CD8-positive, alpha-beta memory T cell (primary cell): ENCODE measurements at places on chromosomes 5 and 9.

GRCh38 chr9:13816837-13817236 is 497.1 kb downstream of the NFIB start:
- no peak overlapping the region for H3K27ac ChIP-seq
- H3K4me1 ChIP-seq = no peaks in the 10 kb centered on the region
- H3K27me3 ChIP-seq = no peaks in the 10 kb centered on the region
- DNase-seq = no peak

DNA sequence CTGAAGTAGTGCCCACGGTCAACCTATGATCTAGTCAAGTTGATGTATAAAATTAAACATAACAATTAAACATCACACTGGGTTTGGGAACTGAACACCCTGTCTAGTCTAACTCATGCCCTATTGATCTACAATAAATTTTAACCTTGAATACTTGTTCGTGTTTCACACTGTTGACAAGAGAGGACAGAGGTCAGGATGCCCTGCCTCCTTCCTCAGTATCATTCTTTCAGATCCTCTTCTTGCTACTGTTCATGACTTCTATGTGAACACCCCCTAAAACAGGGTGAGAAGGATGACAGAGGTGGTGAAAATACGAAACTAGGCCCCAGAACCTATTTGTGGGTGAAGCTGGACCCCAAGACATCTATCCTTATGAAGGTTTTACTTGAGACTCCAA is 8.1 kb upstream of the MAT2B start:
- H3K27me3 ChIP-seq = no peaks in the 10 kb centered on the region
- no peak overlapping the region for H3K27ac ChIP-seq
- DNase-seq = no peak
- H3K4me3 ChIP-seq = no peak overlapping the region
- no peaks in the 10 kb centered on the region for H3K36me3 ChIP-seq

DNA sequence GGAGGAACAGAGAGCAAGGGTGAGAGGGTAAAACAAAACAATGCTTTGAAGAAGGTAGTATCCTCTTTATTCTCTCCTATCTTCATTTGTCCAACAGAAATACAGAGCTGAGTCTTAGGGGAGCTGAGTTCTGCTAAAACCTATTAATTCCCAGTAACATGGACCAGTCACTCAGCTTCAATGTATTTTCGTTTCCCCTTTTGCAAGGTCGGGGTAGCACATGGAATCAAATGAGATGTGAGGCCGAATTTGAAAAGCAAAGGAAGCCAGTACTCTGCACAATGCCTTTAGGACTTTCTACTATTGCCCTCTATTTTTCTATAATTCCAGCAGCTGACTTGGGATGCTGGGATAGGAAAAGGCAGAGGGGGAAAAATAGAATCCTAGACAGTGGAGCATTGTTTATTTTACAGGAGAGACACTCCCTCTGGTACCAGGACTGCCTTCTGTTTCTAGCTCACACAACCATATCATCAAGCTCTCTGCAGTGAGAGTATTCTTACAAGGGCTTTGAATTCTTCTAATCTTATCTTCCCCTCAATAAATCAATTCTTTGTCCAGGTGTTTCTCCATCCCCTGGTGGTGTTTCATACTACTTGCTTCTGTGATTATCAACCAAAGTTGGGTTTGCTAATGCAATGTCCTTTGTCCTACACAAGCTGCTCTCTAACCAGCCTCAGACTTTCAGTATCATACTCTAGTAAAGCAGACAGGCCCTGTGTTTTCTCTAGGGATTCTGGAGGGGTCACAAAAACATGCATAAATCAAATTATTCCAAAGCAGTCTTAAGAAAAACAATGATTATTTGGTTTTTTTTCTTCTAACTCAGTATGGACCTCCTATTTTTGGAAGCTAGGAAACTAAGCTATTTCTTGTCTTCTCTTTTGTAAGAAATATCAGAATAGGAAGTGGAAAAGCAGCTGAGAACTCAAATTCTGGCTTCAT is 341.5 kb downstream of the OSTF1 start:
- no peak overlapping the region for H3K27ac ChIP-seq
- H3K27me3 ChIP-seq = no peaks in the 10 kb centered on the region
- no peak for DNase-seq
- H3K4me3 ChIP-seq = no peak overlapping the region

- no peaks in the 10 kb centered on the region for H3K27me3 ChIP-seq
- DNase-seq = no peak
- no peak overlapping the region for H3K27ac ChIP-seq
Measured at GRCh38 chr9:87434366-87434765, 63.3 kb upstream of the DAPK1 start.

- DNase-seq = peak; percentile 64
- H3K4me1 ChIP-seq = peaks cover 14% of the 10 kb centered on the region
- H3K27ac ChIP-seq = peak within 1 kb of the TSS; percentile 51
- H3K27me3 ChIP-seq = no peaks in the 10 kb centered on the region
Measured at GRCh38 chr9:137550231-137550621, at the start of gene PNPLA7. Gene PNPLA7, minus strand, starts transcription at chr9:137550402. Its CDS starts 205 bp downstream, at chr9:137550197.

DNA sequence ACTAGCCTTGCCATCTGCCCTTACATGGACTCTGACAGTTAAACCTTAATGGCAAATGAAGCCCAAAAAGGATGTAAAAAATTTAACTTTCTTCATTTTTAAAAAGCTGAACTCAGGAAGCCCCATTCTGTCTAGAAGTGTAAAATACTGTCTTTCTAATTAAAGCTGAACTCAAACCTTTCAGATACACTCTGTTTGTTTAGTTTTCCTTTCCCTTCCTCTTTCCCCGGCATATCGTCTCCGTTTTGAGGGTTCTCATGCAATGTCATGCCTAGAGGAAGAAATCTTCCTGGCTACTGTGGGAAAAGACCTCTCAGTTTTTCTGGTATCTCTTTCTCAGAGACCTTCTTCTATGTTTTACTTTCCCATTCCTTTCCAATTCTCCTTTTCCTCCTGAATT is 841.5 kb downstream of the DTWD2 start:
- no peak overlapping the region for H3K4me3 ChIP-seq
- no peak for DNase-seq
- no peaks in the 10 kb centered on the region for H3K4me1 ChIP-seq
- H3K27me3 ChIP-seq = no peaks in the 10 kb centered on the region

DNA sequence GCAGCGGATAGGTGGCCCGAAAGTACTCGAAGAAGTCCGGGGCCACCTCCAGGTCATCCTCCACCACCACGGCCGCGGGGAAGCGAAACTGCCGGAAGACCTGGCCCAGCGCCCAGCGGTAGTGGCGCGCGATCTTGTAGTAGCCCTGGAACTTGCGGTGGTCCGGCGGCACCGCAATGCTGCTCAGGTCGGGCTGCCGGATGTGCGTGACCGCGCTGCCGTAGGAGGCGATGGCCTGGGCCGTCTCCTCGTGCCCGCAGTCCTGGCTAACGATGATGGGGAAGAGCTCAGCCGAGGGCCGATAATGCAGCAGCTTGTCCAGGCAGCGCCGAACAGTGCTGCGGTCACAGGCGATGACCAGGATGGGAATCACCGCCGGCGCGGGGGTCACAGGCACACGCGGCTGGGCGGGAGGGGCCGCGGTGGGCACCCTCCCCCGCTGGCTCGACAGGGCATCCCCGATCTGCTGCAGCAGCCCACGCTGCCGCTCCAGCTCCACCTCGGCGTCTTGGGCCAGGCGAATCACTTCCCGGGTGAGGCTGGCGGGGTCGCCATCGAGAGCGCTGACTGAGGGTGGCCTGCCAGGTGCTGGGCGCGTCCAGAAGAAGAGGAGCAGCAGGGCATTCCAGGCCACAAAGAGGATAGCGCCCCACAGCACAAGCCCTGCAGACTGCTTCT is 10.2 kb downstream of the MGAT1 start:
- no peak for DNase-seq
- no peak overlapping the region for H3K27ac ChIP-seq
- H3K36me3 ChIP-seq = peaks cover 17% of the 10 kb centered on the region
- H3K4me3 ChIP-seq = no peak overlapping the region
- no peaks in the 10 kb centered on the region for H3K27me3 ChIP-seq

DNA sequence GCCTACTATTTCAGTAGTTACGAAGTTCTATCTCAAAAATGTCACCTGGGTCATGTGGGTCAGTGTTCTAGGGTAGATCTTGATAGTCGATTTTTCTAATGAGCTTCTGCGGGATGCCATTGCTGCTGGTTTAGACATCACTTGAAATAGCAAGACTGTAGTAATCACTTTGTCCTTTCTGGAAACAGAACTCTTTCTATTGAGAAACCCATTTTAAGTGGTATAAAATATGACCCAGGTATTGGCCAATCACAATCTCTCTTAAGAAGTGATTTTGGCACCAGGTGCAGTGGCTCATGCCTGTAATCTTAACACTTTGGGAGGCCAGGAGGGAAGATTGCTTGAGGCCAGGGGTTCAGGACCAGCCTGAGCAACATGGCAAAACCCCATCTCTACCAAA is 17.6 kb downstream of the ARRDC3 start:
- H3K27me3 ChIP-seq = no peaks in the 10 kb centered on the region
- H3K4me1 ChIP-seq = no peaks in the 10 kb centered on the region
- DNase-seq = no peak
- peaks cover 8% of the 10 kb centered on the region for H3K36me3 ChIP-seq
- H3K27ac ChIP-seq = no peak overlapping the region

- no peaks in the 10 kb centered on the region for H3K4me1 ChIP-seq
- no peak overlapping the region for H3K4me3 ChIP-seq
- no peak for DNase-seq
Measured at GRCh38 chr5:155753943-155754581, 572.9 kb upstream of the SGCD start.

GRCh38 chr5:134524826-134525682 is at the start of gene JADE2:
Gene JADE2, plus strand, starts transcription at chr5:134525670. Its CDS starts 10,188 bp downstream, at chr5:134535858.
- H3K27me3 ChIP-seq = no peaks in the 10 kb centered on the region
- peak within 1 kb of the TSS; percentile 98 for H3K27ac ChIP-seq
- DNase-seq = peak; percentile 77
- H3K4me1 ChIP-seq = peaks cover 33% of the 10 kb centered on the region
- H3K36me3 ChIP-seq = no peaks in the 10 kb centered on the region

DNA sequence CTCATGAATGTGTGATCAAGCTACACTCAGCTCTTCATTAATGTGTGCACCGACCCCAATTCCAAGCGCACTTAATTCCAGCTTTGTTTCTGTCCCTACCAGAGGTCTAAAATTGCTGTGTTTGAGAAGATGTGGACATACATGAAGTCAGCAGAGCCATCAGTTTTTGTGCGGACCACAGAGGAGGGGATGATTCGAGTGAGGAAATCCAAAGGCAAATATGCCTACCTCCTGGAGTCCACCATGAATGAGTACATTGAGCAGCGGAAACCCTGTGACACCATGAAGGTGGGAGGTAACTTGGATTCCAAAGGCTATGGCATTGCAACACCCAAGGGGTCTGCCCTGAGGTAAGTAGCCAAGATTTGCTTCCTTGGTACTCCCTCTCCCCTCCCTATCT is 268.6 kb downstream of the FAM114A2 start:
- H3K4me1 ChIP-seq = no peaks in the 10 kb centered on the region
- H3K36me3 ChIP-seq = no peaks in the 10 kb centered on the region
- no peak for DNase-seq
- no peak overlapping the region for H3K27ac ChIP-seq
- no peak overlapping the region for H3K4me3 ChIP-seq

- no peak overlapping the region for H3K4me3 ChIP-seq
- H3K4me1 ChIP-seq = no peaks in the 10 kb centered on the region
- H3K27me3 ChIP-seq = no peaks in the 10 kb centered on the region
- H3K36me3 ChIP-seq = no peaks in the 10 kb centered on the region
- H3K27ac ChIP-seq = no peak overlapping the region
- no peak for DNase-seq
Measured at GRCh38 chr9:101791938-101792337, 53.5 kb upstream of the GRIN3A start.

DNA sequence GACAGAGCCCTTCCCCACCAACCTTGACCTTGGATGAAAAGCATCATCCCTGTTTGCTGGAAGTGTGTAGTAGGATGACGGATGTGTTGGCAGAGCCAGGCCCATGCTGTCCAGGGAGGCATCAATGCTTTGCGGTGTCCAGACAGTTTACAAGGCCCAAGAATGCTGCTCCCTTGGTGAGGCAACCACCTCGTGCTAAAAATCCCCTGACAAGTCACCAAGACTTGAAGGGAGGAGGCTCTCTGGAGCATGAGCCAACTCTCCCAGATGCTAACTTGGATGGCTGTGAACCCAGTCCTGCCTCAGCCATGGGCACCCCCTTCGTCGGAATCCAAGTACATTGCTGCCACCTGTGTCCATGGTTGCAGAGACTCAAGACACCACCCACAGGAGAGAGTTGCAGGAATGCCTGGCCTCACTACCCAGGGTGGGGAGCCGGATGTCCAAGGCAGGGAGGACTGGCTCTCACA is 9.5 kb upstream of the NKD2 start:
- H3K4me3 ChIP-seq = no peak overlapping the region
- peaks cover 15% of the 10 kb centered on the region for H3K4me1 ChIP-seq
- H3K36me3 ChIP-seq = no peaks in the 10 kb centered on the region
- no peaks in the 10 kb centered on the region for H3K27me3 ChIP-seq

DNA sequence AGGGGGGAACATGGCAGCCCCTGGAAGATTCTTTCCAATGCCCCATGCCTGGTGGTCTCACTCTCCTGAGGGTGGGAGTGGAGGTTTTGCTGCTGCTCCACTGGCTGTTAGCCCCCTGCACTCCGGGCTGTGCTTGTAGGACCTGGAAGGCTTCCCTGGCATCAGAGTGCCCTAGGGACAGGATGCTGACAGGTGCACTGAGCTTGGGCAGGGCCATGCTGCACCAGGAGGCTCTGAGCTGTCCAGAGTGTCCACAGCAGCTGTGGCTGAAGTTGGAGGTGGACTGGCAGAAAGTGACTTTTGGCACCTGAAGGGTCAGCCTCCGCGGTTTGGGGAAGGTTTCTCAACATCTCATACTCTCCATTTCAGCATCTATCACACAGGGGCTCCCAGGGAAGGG is 249.1 kb downstream of the GADD45G start:
- H3K4me1 ChIP-seq = no peaks in the 10 kb centered on the region
- H3K36me3 ChIP-seq = no peaks in the 10 kb centered on the region
- H3K4me3 ChIP-seq = no peak overlapping the region
- DNase-seq = no peak
- no peak overlapping the region for H3K27ac ChIP-seq

DNA sequence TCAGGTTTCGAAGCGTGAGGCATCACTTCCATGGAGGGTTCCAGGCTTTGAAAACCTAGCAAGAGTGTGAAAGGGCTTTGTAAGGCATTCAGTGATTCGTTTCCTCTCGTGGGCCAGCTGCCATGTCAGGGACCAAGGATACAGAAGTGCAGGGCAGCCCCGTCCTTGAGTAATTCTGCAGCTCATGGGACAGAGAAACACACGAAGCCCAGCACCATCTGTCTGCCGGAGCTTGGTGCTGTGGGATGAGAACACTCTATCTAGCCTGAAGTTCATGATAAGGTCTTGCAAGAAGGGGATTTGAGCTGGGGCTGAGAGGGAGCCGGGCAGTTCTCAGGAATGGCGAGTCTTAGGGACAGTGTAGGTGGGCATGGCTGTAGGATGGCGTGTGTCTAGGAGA is 55.8 kb downstream of the ANKRD33B start:
- H3K4me3 ChIP-seq = no peak overlapping the region
- DNase-seq = no peak
- no peaks in the 10 kb centered on the region for H3K4me1 ChIP-seq
- H3K27ac ChIP-seq = no peak overlapping the region
- H3K27me3 ChIP-seq = no peaks in the 10 kb centered on the region
- H3K36me3 ChIP-seq = no peaks in the 10 kb centered on the region

- no peaks in the 10 kb centered on the region for H3K4me1 ChIP-seq
- no peak for DNase-seq
- H3K36me3 ChIP-seq = no peaks in the 10 kb centered on the region
- no peak overlapping the region for H3K27ac ChIP-seq
- no peak overlapping the region for H3K4me3 ChIP-seq
Measured at GRCh38 chr5:14167211-14167845, 24.2 kb downstream of the TRIO start.
